ENCODE measurements at places on chromosomes 12 and 14. TPM values are rescaled to one million over a fixed set of nuclear protein-coding genes. Genes with fewer than 3 reads are reported as not detected.

GRCh38 chr14:76088771-76089571, 62.8 kb upstream of the GPATCH2L start:
- no peak for DNase-seq

- no peak for DNase-seq
These were observed 17.4 kb upstream of the EIF4B start for GRCh38 chr12:52988898-52989297.

GRCh38 chr12:53241623-53242412, 9.8 kb upstream of the RARG start:
- no peak for DNase-seq

DNA sequence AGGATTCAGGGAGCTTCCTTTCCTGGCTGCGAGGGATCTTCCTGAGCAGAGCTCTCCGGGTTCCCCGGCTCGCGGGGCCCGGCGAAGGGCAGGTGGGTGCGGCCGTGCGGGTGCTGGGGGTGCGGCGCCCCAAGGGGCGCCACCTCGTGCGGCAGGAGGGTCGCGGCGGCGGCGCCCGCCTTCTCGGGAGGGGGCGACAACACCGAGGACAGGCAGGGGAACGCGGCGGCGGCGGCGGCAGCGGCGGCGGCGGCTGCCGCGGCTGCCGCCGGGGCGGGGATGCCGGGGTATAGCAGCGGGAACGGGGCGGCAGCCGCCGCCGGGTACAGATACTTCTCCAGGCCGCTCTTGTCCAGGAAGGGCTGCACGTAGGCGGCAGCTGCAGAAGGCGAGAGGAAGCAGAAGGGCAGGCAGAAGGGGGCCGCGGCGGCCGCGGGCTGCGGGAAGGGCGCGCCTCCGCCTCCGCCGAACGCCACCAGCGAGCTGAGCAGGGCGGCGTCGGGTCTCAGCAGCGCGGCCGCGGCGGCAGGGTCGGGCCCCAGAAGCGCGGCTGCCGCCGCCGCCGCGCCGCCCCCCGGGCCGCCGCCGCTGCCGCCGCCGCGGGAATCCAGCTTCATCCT, 2.7 kb downstream of the BHLHE41 start:
- peak; percentile 26 for DNase-seq

The PLCZ1 gene
- total RNA-seq: not detected

The KIAA0586 gene
- total RNA-seq: 50.3 TPM
